ENCODE measurements at places on chromosomes 11 and 22.

DNA sequence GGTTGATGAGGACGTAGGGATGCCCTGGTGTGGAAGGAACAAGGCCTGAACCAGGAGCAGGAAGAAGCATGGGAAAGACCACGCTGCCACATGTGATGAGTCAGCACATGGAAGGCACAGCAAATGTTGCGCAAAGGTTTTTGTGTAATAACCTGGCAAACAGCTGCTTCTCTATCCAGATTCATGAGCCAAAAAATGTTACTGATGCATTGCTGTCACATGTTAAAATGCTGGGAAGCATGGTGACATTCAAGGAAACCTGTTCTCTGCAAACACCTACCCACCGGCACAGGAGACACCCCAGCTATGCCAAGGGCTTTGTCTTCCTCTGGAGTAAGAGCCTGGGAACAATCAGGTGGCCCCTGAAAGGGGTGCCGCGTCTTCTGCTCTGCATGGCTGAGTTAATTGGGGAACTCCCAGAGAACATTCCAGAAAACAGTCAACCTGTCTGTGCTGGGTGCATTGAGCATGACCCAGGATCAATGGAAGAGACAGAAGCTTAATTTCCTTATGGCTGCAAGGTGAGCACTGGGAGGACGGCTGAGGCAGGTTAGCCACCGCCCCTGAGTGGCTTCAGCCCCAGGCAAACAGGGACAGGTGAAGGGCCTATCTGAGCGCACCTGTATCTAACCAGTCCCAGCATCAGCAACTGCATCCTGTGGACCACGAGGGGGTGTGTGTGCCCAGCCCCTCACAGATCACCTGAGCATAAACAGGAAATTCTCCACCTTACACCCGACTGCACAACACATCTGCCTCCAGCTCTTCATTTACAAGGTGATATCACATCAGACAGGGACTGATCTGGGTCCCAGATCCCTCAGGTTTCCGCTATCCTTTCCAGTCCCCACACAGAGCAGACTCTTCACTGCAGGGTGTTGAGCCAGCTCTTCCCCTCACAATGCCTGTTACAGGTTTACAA lies 108.4 kb downstream of the GGTLC2 start:
- DNase-seq, result no peak

GRCh38 chr22:27099946-27100722 lies 442.7 kb downstream of the MIAT start:
- DNase-seq, result no peak

- no peak for DNase-seq
These were observed 4.1 kb upstream of the ANKRD13D start for GRCh38 chr11:67284811-67285540.

DNA sequence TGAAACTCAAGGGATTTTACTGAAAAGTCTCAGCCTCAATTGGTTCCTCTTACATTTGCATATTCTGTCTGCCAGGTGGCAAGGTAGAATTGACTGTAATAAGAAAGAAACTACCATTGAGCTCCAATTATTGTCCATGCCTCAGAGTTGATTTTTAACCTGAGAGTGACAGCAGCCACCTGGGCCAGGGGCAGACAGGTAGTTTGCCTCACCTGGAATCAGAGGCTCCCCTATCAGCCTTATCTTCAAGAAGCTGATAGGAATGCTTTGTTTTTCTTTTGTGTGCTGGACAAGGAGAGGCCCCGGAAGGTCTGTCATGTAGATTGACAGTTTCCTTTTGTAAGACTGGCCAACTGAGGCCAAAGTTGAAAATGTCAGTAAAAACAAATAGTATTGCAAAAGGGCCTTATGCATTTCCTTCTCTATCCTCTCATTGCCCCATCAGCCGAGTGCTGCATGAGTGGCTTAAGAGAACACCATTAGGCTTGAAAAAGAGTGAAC lies 34.1 kb downstream of the CD44 start:
- DNase-seq, result no peak

GRCh38 chr22:20430101-20430719 lies 7.4 kb downstream of the SCARF2 start:
- no peak for DNase-seq

DNA sequence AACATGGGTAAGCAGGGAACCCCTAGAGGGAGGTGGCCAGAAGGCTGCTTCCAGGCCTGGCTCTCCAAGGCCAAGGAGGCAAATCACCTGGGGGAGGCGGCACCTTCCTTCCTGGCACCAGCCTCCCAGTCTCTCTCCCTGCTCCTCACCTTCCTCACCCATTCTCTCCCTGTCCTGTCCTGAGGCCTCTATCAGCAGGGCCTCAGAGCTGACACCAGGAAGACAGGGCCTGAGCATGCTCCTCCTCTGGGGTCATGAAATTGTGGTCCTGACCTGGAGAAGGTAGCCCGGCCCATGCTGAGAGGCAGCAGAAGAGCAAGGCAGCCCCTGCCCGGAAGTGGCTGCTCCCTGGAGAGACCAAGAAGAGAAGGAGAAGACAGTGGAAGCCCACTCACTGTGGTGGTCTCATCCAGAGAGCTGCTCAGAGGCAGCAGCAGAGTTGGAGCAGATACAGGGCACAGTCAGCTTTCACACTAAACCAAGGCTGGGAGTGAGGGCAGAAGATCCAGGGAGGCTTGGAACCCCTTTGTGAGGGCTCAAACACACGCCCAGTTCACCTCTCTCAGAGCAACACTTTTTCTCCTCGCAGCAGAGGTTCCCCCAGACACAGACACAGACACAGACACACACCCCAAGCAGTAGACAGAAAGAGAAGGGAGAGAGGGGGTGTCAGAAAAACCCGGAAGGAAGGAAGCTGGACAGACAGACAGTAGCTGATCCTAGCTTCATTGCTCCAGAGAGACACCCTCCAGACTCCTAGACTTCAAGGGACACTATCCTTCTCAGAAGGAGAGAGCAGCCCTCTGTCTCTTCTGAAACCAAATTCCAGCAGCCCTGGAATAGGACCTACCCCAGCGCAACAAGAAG lies 1.8 kb downstream of the BCL9L start:
- DNase-seq, result no peak

DNA sequence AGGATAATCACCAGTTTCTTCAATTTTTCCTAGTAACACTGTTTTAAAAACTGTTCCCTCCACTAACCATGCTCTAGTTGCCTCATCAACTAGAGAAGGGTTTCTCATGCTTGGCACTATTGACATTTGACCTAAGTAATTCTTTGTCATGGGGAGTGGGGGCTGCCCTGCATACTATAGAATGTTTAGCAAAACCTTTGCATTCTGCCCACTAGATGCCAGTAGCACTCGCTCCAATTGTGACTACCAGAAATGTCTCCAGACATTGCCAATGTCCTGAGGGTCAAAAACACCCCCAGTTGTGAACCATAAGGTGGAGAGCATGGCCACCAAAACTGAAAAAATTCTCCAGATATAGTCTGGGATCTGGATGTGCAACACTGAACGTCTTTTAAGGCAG lies 27.6 kb upstream of the BMAL1 start:
- DNase-seq, result no peak

DNA sequence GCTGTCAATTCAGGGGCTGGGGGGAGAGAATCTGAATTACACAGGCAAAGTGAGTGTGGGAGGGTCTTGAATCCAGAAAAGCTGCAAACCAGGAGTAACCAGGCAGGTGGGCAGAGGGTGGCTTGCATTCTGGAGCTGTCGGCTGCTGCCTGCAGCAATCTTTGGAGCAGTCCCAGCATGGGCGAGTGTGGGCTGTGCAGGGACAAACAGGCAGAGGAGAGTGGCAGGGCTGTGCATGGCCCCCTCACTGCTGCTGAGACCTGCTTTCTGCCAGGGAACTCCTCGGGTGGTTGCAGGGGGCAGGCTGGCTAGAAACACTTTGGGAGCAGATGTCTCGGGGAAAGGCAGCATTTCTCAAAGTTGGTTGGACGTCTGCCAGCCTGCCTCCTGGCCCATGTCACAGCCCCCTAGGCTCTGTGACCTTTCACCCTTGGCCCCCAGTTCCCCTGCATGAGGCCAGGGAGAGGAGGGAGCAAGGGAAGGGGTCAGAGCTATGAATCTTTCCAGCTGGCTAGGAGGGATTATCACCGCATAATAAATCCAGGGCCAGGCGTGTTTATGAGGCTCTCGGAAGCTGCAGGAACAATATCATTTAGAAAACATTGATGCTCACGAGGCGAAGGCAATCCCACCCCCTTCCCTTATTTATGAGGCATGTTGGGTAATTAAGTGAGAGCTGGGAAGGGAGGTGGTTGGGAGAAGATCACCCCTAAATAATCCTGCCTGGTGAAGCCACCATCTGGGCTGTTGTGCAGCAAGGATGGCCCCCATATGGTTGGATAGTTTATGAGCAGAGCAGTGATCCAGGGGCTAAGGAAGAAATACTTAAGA lies 212.3 kb upstream of the NCAM1 start:
- no peak for DNase-seq

GRCh38 chr22:19981961-19982920 lies 34.4 kb downstream of the ARVCF start:
- DNase-seq, result no peak

- DNase-seq, result no peak
These were observed 8.5 kb downstream of the CCDC88B start for GRCh38 chr11:64348383-64349024.

DNA sequence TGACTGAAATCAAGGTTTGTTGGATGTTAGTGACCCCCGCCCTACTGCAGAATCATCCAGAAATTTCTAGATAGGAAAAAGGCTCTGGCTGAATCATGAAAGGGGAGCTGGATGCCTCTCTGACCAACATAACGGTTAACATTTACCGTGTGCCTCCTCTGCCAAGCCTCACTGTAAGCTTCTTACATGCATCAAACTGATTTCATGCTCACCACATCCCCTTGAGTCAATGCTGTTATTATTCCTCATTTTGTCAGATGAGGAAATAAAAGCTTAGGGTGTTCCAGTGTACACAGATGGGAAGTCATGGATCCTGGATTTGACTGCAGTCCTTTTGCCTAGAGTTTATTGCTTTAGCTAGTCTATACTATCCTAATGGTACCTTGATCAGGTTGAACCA lies 5.9 kb upstream of the HMOX1 start:
- no peak for DNase-seq

GRCh38 chr11:83611600-83611999 lies 325.4 kb upstream of the CCDC90B start:
- no peak for DNase-seq

DNA sequence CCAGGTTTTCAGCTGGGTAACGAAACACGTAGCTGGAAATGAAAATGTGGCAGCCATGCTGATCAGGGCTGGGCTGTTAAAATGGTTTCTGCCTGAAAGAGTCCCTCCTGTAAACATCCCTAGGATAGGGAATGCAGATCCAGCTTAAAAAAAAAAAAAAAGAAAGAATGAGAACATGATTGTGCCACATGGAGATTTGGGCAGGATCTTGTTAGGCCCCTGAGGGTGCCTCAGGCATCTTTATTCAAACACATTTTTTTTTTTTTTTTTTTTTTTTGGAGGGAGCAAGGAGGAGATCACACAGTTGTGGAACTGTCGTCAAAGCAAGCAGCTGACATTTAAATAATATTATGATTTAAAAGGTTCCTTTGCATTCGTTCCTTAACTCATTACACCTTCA lies 900.3 kb downstream of the OPCML start:
- no peak for DNase-seq

GRCh38 chr11:113397212-113397611 lies 9.6 kb downstream of the ANKK1 start:
- DNase-seq, result no peak

DNA sequence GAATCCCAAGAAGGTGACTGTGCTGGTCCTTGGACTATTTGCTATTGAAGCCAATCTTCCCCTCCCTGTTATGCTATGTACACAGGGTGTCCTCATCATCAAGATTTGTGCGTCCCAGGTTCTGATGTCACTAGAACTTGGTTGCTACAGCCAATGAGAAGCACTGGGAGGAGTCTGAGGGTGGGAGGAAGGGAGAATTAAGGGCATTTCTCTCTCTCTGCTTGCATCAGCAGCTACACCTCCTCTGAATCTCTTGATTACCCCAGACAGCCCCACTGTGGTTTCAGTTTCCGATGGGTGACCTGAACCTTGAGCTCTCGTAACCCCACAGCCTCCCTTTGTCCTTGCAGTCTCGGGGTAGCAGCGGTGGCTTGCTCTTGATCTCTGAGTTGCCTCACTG lies 212.4 kb upstream of the SESN3 start:
- DNase-seq, result no peak

GRCh38 chr11:44356351-44356750 lies 46.4 kb upstream of the ALX4 start:
- DNase-seq, result no peak

DNA sequence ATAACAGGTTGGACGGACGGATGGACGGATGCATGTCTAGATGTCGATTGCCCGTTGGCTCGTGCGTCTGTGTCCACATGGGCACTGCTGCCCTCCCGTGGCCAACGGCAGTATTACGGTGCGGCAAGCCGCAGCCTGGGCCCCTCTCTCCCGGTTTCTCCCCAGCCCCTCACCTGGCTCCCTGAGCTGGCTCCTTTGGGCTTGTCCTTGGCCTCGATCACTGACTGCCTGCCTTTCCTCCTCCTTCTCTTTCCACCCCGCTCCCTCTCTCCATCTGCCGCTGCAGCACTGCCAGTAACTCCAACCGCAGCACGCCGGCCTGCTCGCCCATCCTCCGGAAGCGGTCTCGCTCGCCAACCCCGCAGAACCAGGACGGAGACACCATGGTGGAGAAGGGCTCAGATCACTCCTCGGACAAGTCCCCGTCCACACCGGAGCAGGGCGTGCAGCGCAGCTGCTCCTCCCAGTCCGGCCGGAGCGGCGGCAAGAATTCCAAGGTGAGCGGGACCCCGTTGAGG lies 77.3 kb downstream of the SCN3B start:
- peak; percentile 22 for DNase-seq

DNA sequence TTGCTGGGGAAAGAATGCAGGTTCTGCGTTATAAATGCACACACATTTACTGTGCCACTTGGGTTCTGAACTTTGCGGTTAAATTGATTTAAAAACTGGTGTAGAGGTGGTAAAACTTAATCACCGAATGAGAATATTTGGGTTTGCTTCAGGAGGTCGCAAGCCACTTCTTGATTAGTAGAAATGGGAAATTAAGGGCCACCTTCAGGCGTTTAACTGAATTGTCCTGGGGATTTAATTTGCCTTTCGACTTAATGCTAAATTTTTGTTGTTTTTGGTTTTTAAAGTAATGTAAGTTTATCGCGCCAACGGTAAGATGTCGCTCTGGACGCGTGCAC lies 459 bp upstream of the NCR3LG1 start:
- DNase-seq, result no peak

GRCh38 chr11:558503-558902 lies 2.0 kb downstream of the LMNTD2 start:
- DNase-seq, result no peak

GRCh38 chr11:12176410-12176809 lies 66.0 kb downstream of the MICAL2 start:
- no peak for DNase-seq

DNA sequence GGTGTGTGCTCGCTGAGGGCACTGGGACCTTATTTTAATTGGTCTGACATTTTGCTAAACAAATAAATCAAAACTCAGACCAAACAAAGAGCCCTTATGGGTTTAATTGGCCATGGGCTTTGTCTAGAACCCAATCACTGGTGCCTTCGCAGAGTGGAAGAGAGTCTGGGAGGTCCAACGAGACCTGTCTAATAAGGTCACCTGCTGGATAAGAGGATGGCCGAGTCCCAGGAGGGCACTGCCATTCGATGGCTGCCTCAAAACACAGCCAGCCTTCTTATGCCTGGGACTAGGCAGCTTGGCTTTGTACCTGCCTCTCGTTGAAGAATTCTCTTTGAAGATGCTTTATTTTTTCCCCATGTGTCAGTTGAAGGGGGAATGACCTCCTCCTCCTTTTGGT lies 171.1 kb downstream of the CEP164 start:
- peak; percentile 98 for DNase-seq
